ENCODE measurements at places on chromosomes 4 and X. TPM values are rescaled to one million over a fixed set of nuclear protein-coding genes. Genes with fewer than 3 reads are reported as not detected.

DNA sequence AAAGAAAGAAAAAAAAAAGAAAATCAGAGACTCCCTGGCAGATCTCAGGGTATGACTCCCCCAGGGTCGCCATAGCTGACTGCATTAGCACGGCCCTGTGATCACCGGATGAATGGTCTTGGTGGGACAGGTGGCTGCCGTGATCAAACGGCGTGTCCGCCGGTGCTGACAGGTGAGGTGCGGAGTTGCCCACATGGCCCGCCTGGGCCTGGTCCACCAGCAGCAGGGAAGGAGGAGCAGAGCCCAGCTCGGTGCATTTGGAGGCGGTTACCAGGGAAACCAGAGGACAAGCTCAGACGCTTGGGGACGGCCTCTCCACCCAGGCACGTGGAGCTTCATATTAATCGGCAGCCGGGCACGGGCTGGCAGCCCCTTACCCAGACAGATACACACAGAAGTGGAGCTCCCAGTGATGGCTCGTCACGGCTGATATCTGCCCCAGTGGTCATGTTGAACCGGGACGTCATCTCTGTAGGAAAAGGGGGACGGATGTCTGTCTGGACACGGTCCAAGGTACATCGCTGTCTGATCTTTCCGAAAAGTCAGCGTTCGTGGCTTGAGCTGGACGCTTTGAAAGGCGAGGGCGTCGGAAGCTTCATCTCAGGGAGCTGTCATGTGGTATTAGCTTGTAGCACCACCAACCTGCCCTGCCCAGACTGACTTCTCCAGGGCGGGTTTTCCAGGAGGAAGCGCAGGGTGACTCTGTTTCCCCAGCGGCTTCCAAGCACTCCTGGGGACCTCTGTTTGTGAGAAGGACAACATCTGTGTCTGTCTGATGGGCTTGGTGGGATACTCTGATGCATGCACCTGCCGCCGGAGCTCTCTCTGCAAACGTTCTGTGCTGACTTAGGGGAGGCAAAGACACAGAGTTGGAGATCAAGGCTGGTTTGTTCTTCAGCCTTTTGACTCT is 180.7 kb downstream of the CRLF2 start:
- DNase-seq: no peak

GRCh38 chr4:7180938-7181337 is 11.4 kb upstream of the SORCS2 start:
- DNase-seq: no peak

GRCh38 chr4:137519406-137519805 is 12.9 kb downstream of the PCDH18 start:
- DNase-seq: no peak

DNA sequence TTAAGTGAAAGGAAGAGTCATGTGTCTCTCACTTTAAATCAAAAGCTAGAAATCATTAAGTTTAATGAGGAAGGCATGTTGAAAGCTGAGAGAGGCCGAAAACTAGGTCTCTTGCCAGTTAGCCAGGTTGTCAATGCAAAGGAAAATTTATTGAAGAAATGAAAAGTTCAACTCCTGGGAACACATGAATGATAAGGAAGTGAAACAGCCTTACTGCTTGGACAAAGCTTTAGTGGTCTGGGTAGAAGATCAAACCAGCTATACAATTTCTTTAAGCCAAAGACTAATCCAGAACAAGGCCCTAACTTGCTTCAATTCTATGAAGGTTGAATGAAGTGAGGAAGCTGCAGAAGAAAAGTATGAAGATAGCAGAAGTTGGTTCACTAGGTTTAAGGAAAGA is 24.9 kb downstream of the RHOH start:
- DNase-seq: no peak

- no peak for DNase-seq
These were observed 36.1 kb downstream of the NSG1 start for GRCh38 chr4:4422856-4423499.

DNA sequence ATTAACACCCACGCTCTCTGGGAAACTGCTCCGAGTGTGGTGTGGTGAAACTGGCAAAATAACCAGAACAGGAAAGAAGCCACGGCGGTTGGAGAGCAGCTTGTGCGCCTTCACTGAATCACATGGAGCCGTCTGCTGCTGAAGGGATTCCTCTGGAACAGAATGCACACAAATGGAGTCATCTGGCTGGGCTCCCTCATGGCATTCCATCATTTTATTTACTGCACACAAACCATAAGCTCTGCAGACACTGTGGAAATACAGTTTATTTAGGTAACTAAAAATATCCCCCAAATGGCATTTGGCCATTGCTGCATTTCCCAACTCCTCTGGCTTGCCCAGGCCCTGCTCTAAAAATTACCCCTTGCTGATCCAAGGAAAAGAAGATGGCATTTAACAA is 187.0 kb upstream of the S100G start:
- no peak for DNase-seq

GRCh38 chr4:13546941-13547484 is 2.7 kb upstream of the NKX3-2 start:
- no peak for DNase-seq

GRCh38 chr4:110032603-110033002 is 119.9 kb downstream of the EGF start:
- DNase-seq: no peak

DNA sequence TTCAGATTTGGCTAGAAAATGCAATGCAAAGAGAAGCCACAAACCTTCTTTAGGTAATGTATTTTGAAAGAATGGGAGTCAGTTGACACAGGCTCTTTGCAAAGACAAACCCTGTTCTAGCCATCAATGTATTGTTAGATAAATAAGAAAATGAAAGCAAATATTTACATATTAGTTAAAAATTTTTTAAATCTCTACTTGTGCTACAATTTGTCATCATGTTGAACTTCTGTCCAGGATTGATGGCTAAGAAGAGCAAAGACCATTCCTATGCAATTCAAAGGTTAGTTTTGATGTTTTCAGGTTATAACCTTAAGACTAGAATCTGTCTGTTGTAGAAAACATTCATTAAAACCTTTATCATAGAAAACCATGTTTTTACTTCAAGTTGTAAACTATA is 788.8 kb upstream of the FTHL17 start:
- DNase-seq: no peak

- no peak for DNase-seq
These were observed 9.9 kb downstream of the CTSO start for GRCh38 chr4:155943605-155944291.

DNA sequence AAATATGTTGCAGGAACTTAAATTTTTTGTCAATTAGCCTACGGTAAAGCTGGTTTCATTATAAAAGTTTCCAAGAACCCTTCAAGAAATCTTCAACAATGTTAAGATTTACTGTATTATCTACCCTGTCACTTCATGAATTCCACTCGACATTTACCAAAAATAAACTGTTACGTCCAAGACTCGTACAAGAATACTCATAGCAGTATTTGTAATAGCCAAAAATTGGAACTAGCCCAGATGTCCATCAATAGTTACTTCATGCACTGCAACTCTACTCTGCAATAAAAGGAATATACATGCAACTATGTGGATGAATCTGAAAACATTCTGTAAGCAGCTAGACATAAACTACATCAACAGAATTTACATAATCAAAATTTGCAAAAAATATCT is 13.4 kb downstream of the RBMX start:
- DNase-seq: no peak

Gene HHIP
- polyA plus RNA-seq: 0.13 TPM

Gene HERC5
- polyA plus RNA-seq: 27.3 TPM

Gene ELOVL6
- 6.8 TPM for polyA plus RNA-seq

Gene SOWAHB
- not detected for polyA plus RNA-seq

Gene ELF4
- 19.3 TPM for polyA plus RNA-seq

Gene BEX2
- 1.0 TPM for polyA plus RNA-seq

All from GM12878 (cell line).